ENCODE measurements at places on chromosomes 2 and 18.

DNA sequence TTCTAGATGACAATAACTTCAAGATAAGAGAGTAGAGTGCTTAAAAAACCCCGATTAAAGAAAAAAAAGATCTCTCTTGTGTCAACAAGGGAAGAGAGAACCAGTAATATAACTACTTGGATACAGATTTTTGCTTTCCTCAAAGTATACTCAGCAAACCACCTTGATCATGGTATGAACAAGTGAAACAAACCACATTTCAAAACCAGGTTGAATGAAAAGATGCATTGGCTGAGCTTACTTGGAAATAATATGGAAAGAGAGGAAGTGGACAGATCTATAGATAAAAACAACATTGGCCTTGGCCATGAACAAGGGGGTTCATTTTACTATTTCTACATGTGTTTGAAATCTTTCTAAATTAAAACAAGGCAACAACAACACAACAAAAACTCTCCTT is 50.1 kb downstream of the ATP8B1 start:
- DNase-seq: no peak

DNA sequence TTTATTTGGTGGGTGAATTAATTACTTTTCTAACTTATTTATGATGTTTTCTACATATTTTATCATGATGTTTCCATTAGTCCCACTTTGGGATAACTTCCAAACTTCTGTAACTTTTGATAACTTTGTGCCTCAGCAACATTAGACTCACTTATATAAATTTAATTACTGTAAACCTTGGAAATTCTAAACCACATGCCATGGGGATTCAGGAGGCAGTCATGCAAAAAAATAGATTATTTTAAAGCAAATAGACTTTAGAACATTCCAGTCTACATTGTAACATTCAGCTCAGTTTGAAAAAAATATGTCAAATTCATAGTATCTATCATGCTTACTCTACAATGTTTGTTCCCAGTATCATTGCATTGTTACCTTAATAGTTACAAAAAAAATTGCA is 728.5 kb upstream of the NRXN1 start:
- DNase-seq: no peak

DNA sequence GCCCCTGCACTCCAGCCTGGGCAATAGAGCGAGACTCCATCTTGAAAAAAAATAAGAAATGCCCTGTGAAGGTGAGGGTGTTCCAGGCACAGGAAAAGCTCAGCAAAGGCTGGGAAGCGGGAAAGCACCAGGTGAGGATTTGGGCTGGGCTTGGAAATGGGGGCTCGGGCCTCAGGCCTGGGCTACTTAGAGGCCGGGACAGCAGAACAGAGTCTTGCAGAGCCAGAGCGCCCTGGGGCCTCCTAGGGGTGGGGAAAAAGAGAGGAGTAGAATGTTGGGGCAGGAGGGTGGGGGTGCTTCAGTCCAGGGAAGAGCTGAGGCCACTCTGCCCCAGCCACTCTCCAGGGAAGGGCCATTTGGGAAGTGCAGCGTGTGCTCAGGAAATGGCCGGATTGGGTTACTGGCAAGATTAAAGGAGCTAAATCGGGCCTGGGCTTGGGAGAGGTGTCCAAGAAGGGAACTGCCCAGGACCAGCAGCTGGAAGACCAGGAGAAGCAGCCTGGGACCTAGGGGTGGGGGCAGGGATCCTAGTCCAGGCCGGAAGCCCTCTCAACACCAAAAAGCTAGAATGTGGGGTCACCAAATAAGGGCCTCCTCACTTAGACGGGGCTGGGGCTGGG is 13.8 kb upstream of the DES start:
- no peak for DNase-seq

DNA sequence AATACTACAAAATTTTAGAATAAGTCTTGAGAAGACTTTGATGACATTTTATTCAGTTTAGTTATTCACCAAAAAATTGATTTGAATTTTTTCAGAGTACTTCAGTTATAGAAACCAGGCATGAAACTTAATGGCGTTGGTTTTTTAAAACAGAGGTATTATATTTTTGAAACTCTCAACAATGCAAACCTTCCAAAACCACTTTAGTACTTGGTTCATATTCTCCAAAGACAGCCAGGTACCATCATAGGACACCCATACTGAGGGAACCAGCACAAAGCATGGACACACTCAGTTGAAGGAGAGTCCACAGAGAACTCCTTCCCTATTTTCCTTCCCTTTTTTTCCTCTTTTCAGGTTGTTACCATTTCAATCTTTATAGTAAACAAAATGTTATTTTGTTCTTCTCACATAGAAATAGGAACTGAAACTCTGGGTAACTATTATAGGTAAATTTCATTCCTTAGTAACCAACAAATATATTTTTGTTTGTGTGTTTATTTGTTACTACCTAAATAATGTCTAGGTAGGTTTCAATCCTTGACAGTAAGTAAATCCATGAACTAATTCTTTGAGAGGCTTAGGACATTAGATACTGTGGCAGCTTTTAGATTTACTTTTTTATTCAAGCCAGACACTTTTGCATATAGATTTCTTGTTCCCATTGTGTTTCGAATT is 95.8 kb downstream of the TMEFF2 start:
- DNase-seq: no peak

- no peak for DNase-seq
Observed at GRCh38 chr2:8139668-8140200, 542.1 kb upstream of the ID2 start.

- no peak for DNase-seq
Observed at GRCh38 chr18:58287353-58288274, 243.6 kb downstream of the NEDD4L start.

GRCh38 chr2:10347562-10347948 is 44.9 kb downstream of the HPCAL1 start:
- no peak for DNase-seq

All from HTR-8/SVneo (cell line).